ENCODE measurements at places on chromosomes 3 and 15. TPM values are rescaled to one million over a fixed set of nuclear protein-coding genes. Genes with fewer than 3 reads are reported as not detected.

DNA sequence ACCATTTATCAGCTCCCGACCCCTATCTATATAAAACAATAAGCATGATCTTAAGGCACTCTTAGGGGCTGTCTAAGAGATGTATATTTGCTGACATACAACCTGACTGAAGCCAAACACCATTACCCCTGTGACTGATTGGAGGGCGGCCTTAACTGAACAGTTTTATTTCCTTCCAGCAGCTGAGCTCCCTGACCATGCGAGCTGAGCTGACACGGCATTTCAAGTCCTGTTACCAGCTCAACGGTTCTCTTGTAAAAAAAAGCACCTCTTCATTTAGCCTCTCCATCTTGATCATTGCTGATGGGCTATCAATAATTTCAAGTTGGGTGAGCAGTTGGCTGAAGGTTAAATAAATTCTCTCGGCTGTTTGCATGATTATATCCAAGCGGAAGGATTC is 33.4 kb upstream of the BNIP2 start:
- no peaks in the 10 kb centered on the region for H3K27me3 ChIP-seq
- no peak overlapping the region for H3K27ac ChIP-seq
- H3K4me1 ChIP-seq, result no peaks in the 10 kb centered on the region
- no peaks in the 10 kb centered on the region for H3K36me3 ChIP-seq
- DNase-seq, result no peak

- H3K36me3 ChIP-seq, result no peaks in the 10 kb centered on the region
- DNase-seq, result no peak
- no peaks in the 10 kb centered on the region for H3K4me1 ChIP-seq
- no peaks in the 10 kb centered on the region for H3K27me3 ChIP-seq
- H3K4me3 ChIP-seq, result no peak overlapping the region
- no peak overlapping the region for H3K27ac ChIP-seq
Observed at GRCh38 chr3:116001151-116001621, 377.9 kb downstream of the GAP43 start.

DNA sequence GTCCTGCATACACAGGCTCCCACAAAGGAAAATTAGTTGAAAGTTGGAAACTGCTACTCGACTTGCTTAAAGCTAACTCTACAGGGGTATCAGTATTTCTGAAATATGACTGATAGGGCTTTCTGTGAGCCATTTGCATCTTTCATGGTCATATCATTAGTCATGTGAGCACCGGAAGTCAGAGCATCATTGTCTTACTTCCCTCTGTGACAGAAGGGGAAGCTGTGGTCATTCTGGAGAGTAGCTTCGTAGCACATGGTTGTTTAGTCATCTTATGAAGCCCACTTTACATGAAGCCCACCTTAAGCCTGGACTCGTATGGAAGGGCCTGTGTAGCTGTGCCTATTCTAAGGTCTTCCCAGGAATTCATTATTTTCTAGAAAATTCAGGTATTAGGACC is 69.0 kb downstream of the COL6A5 start:
- no peak overlapping the region for H3K4me3 ChIP-seq
- DNase-seq, result no peak
- H3K4me1 ChIP-seq, result no peaks in the 10 kb centered on the region
- no peaks in the 10 kb centered on the region for H3K36me3 ChIP-seq

Gene GNB4
- 15.3 TPM for polyA plus RNA-seq

GRCh38 chr3:45507820-45508317 is 86.7 kb upstream of the LIMD1 start:
- peak; percentile 71 for DNase-seq
- no peaks in the 10 kb centered on the region for H3K4me1 ChIP-seq
- no peak overlapping the region for H3K27ac ChIP-seq
- H3K36me3 ChIP-seq, result peaks cover 11% of the 10 kb centered on the region
- no peaks in the 10 kb centered on the region for H3K27me3 ChIP-seq

GRCh38 chr3:183261151-183261724 is 8.2 kb downstream of the B3GNT5 start:
- no peak overlapping the region for H3K4me3 ChIP-seq
- no peaks in the 10 kb centered on the region for H3K36me3 ChIP-seq
- H3K27ac ChIP-seq, result no peak overlapping the region
- H3K4me1 ChIP-seq, result no peaks in the 10 kb centered on the region

DNA sequence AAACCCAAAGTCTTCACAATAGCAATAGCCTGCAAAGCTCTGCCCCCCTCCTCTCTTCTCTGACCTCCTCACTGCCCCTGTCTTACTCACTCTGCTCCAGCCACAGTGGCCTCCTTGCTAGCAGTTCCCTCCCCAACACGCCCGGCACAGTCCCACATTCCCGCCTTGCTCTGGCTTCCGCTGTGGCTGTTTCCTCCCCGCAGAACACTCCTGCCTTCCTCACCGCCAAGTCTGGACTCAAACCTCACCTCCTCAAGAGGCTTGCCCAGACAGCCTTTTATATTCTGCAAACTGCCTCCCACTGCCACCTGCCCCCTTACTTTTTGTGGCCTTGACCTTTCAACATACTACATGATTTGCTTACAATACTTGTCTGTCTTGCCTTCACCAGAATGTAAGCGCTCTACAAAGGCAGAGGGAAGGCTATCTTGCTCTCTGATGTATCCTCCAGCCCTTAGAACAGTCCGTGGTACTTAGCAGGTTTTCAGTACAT is 406 bp upstream of the MPI start:
- DNase-seq, result peak; percentile 52
- H3K4me3 ChIP-seq, result peak overlapping the region; percentile 93
- peaks cover 18% of the 10 kb centered on the region for H3K4me1 ChIP-seq
- H3K27ac ChIP-seq, result peak overlapping the region; percentile 88
- H3K27me3 ChIP-seq, result no peaks in the 10 kb centered on the region

Gene CGNL1
- polyA plus RNA-seq, result 3.8 TPM

DNA sequence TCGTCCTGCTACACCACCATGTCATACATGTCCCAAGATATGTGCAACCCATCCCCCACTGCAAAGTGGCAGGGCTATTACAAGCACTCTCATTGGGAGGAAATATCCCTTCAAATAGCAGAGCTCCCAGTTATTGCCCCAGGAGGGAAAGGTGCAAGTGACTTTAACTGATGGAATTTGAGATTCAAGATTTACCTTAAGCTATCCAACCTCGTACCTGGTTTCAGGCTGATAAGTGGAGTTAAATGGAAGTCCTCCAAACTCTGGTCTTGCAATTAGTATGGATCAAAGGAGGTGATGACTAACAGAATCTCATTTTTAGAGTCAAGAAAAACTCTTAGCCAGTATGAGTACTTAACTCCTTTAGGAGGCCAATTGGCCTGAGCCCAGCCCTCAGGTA is 2.1 kb downstream of the SLCO2A1 start:
- peak overlapping the region; percentile 17 for H3K4me3 ChIP-seq
- H3K36me3 ChIP-seq, result no peaks in the 10 kb centered on the region
- peaks cover 8% of the 10 kb centered on the region for H3K27me3 ChIP-seq
- DNase-seq, result no peak

DNA sequence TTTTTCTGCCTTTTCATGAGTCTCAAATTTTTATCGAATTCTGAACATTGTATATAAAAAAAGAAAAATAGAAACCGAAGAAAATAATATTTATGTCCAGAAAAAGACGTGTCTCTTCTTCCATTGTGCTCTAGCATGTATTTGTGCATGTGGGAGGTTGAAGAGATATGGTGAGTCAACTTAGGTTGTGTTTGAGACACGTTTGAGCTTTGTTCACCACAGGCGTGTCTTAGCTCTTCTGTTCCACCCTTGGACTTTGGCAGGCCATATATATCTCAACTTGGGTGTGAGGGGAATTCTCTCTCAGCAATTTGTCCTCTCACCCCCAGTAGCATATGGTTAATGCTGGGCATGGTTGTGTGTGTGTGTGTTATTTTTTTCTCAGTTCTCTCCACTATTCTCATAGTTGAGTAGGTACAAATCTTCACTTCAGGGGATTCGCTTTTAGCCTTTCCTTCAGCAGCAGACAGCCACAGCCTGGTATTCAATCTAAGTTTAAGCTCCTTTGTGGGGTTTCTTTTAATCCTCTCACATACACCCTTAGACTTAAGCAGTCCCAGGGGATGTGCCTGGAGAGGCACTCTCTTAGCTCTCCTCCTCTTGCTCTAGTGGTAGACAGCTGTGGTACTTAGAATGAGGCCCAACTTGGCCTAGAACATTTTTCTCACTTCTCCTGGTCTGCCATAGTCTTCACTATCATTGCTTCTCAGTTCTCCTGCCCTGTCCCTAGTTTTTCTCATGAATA is 286.5 kb upstream of the RBMS3 start:
- no peak for DNase-seq
- no peak overlapping the region for H3K4me3 ChIP-seq
- no peaks in the 10 kb centered on the region for H3K36me3 ChIP-seq
- H3K4me1 ChIP-seq, result no peaks in the 10 kb centered on the region

Gene CKMT1A
- polyA plus RNA-seq, result not detected

DNA sequence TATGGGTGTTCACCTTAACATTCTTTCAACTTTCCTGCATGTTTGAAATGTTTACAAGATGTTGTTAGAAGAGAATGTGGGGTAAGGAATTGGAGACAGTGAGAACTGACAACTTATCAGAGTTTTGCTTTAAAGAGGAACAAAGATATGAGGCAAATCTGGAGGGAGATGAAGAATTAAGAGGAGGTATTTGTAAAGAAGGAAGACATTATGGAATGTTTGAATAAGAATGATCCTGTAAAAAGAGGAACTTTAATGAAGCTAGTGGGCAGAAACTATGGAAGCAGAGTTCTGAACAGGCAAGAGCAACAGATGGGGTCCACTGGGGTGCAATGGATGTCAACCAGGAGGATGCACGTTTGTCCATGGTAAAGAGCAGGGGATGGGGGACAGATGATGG is 27.7 kb downstream of the PLD1 start:
- DNase-seq, result no peak
- no peak overlapping the region for H3K27ac ChIP-seq
- H3K36me3 ChIP-seq, result no peaks in the 10 kb centered on the region
- no peaks in the 10 kb centered on the region for H3K4me1 ChIP-seq

Gene LRRC49
- polyA plus RNA-seq, result 115 TPM

GRCh38 chr15:99100245-99101173 is 4.4 kb upstream of the SYNM start:
- no peaks in the 10 kb centered on the region for H3K27me3 ChIP-seq
- no peak overlapping the region for H3K27ac ChIP-seq
- no peaks in the 10 kb centered on the region for H3K36me3 ChIP-seq
- DNase-seq, result peak; percentile 81

GRCh38 chr3:97970156-97970555 is 2.1 kb downstream of the RIOX2 start:
- no peak overlapping the region for H3K4me3 ChIP-seq
- no peaks in the 10 kb centered on the region for H3K27me3 ChIP-seq
- DNase-seq, result no peak
- H3K27ac ChIP-seq, result no peak overlapping the region
- no peaks in the 10 kb centered on the region for H3K4me1 ChIP-seq

Gene SV2B
- polyA plus RNA-seq, result 0.42 TPM

- no peaks in the 10 kb centered on the region for H3K36me3 ChIP-seq
- no peak overlapping the region for H3K27ac ChIP-seq
- no peaks in the 10 kb centered on the region for H3K4me1 ChIP-seq
- H3K27me3 ChIP-seq, result no peaks in the 10 kb centered on the region
Observed at GRCh38 chr3:193902607-193903511, 233.1 kb upstream of the HES1 start.

DNA sequence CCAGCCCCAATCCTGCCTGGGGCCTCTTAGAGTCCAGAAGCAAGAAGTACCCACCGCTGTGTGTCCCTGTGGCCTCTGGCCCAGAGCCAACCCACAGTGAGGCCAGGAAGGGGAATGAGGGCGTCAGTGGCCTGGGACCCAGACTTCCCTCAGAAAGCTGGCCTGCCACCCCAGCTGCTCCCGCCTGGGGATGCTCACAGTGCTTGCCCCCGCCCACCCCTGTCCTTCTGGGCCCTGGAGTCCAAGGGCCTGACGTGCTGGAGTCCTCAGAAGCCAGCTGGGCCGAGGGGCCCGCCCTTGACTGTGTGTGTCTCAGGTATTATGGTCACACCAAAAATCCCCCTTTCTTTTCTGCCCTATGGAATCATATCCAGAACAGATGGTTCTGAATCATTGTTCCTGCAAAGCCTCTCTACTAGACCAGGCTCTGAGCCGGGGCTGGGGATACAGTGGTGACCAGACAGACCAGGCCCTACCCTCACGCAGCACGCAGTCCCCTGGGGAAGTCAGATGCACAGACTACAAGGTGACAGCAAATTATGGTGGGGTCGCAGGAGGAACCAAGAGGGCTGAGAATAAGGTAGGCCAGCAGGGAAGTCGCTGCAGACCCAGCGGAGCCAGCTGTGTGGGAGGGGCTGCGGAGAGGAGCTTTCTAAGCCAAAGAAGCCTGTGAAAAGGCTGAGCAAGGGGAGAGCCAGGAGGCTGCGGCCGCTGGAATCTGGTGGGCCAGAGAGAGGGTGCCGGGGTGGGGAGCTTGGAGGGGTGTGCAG is 99.1 kb downstream of the VGLL4 start:
- no peak overlapping the region for H3K27ac ChIP-seq
- no peak for DNase-seq
- no peak overlapping the region for H3K4me3 ChIP-seq
- no peaks in the 10 kb centered on the region for H3K27me3 ChIP-seq

DNA sequence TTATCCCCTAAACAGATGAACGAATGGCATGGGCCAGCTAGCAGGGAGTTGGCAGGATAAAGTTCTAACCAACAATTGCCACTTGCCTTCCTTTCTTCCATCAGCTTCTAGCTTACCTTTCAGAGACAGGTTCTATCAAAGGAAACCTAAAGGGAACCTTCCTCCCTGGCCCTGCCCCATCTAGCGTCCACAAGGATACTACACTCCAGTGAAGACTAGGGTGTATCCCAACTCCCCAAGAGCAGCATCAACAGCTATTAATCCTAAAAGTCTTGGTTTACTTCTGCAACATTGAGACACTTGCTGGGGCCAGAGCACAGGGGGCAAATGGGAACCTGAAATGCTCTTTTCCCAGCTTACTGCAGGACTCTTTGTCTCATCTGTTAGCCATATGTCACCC is 37.0 kb upstream of the TMC3 start:
- no peak overlapping the region for H3K4me3 ChIP-seq
- DNase-seq, result no peak
- no peak overlapping the region for H3K27ac ChIP-seq
- no peaks in the 10 kb centered on the region for H3K36me3 ChIP-seq
- no peaks in the 10 kb centered on the region for H3K27me3 ChIP-seq
- peaks cover 4% of the 10 kb centered on the region for H3K4me1 ChIP-seq

- DNase-seq, result peak; percentile 67
- H3K27ac ChIP-seq, result no peak overlapping the region
- H3K4me3 ChIP-seq, result no peak overlapping the region
- peaks cover 5% of the 10 kb centered on the region for H3K27me3 ChIP-seq
Observed at GRCh38 chr15:20353966-20354883, 187.4 kb downstream of the GOLGA6L6 start.

Measured in heart left ventricle (tissue), 16 donors.